HuH-7.5 (cell line): ENCODE measurements at places on chromosomes 1 and 21.

GRCh38 chr1:236301080-236301957, 19.6 kb upstream of the ERO1B start:
- no peak for DNase-seq

GRCh38 chr1:209580577-209580976, 2.9 kb upstream of the CAMK1G start:
- DNase-seq = no peak

- DNase-seq = no peak
Measured at GRCh38 chr1:167643441-167643840, 13.4 kb downstream of the RCSD1 start.

DNA sequence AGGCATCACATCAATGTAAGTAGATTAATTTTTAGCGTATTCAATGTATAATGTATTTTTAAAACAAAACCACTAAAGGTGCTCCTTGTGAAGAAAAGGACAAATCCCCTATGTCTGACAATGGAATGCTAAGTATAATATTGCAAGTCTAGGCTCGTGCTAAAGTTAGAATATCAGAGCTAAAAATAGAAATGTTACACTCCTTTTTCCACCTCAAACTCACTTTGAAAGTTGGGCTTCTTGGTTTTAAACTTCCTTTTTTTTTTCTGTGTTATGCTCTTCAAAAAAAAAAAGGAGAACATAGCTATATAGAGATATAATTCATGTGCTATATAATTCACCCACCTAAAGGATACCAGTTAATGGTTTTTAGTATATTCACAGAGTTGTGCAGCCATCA, 3.6 kb upstream of the SERBP1 start:
- no peak for DNase-seq

- DNase-seq = no peak
Measured at GRCh38 chr1:1678581-1679380, 13.8 kb downstream of the SLC35E2B start.

DNA sequence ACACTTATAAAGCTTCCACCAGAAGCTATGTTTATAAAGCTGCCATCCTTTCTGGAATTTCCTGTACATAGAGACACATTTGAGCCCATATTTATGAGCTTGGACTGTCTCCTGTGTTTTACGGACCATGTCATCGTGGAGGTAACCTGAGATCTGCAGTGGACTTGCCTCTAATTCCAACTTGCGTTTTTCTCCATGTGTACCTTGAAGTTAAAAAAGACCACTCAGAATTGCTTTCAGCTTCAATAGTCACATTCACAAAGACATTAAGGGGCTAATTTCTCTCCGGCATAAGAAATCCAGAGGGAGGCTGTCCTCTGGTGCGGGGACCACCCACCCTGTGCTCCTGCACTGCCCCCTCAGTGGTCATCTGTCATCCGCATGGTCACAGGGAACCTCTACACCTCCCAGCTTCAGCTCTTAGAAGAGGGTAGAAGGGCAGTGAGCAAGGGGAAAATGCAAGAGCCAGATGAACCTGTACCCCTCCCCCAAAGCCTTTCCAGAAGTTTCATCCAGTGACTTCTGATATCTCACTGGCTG, 521.4 kb upstream of the CAMK1G start:
- DNase-seq = no peak

GRCh38 chr1:159860456-159860855, 2.0 kb downstream of the VSIG8 start:
- no peak for DNase-seq

DNA sequence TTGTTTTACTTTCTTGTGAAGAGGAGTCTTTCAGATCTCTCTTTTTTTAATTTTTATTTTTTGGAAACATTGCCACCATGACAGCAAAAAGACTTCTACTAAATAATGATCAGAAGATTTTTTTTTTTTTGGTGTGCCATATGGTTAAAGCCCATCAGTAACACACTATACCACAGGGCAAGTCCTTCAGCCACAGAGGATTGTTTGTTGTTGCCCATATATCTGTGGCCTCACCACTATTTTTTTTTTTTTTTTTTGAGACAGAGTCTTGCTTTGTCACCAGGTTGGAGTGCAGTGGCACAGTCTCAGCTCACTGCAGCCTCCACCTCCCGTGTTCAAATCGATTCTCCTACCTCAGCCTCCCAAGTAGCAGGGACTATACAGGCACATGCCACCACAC, 29.2 kb downstream of the UAP1 start:
- no peak for DNase-seq

DNA sequence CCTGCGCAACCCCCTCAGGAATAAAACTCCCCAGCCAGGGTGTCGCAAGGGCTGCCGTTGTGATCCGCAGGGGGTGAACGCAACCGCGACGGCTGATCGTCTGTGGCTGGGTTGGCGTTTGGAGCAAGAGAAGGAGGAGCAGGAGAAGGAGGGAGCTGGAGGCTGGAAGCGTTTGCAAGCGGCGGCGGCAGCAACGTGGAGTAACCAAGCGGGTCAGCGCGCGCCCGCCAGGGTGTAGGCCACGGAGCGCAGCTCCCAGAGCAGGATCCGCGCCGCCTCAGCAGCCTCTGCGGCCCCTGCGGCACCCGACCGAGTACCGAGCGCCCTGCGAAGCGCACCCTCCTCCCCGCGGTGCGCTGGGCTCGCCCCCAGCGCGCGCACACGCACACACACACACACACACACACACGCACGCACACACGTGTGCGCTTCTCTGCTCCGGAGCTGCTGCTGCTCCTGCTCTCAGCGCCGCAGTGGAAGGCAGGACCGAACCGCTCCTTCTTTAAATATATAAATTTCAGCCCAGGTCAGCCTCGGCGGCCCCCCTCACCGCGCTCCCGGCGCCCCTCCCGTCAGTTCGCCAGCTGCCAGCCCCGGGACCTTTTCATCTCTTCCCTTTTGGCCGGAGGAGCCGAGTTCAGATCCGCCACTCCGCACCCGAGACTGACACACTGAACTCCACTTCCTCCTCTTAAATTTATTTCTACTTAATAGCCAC, 696 bp downstream of the TGFB2 start:
- no peak for DNase-seq

GRCh38 chr1:171611306-171611705, 10.7 kb upstream of the MYOCOS start:
- no peak for DNase-seq

DNA sequence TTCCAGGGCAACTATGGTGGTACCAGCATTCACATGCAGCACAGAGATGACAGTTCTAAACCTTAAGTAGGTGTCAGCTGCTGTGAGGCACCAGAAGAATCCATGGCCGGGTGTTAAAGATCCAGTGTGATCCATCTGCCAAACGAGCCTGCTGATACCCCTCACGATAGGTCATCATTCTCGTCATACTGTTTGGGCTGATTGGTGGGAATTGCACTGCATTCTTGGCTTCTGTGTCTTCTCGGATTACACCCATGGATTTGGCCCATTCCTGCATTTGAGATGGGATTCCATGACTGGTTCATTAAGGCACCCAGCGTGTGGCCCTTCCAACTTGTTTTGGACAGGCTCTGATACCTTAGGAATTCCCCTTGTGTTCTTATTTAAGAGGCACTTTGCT, 55.2 kb downstream of the ST6GALNAC3 start:
- DNase-seq = no peak

DNA sequence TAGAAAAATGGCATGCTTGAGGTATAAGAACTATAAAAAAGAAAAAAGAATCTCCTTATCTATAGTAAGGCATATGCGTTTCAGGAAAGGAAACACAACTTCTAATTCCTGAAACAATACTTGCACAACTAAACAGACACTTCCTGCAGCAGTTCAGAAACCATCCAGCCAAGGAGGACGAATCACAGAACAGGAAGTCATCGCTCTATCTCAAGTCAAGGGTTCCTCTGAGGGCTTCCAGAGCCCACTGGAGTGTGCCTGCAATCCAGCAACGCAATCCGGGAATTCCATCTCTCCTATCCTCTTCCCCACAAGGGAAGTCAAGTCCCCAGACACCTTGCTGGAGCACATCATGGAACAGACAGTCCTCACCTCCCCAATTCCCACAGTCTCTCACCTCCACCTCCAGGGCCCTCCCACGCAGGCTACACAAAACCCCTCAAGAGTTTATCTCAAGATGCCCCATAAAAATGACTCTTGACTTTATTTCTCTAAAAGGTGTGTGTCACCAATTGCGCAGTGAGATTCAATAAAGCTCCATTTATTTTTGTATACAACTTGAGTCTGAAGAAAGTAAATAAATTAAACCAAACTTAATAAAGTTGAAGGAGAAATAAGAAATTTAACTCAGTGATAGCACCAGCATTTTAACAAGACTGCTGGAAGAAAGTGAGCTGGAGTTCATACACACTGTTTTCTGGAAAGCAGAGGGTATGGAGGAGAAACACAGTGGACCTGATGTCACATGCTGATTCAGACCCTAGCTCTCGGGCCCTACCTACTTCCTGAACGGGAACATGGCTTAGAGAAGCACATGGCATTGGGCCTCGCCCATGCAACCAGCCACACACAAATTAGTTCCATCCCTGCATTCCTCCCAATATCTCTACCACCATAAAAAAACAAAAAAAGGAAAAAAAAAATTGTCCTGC, 39.9 kb downstream of the SIPA1L2 start:
- DNase-seq = no peak

GRCh38 chr1:43009274-43009673, 50.6 kb upstream of the SLC2A1 start:
- no peak for DNase-seq

GRCh38 chr1:241499910-241500309, 19.6 kb downstream of the FH start:
- DNase-seq = no peak

GRCh38 chr1:153384958-153385580, 5.8 kb downstream of the S100A8 start:
- no peak for DNase-seq

DNA sequence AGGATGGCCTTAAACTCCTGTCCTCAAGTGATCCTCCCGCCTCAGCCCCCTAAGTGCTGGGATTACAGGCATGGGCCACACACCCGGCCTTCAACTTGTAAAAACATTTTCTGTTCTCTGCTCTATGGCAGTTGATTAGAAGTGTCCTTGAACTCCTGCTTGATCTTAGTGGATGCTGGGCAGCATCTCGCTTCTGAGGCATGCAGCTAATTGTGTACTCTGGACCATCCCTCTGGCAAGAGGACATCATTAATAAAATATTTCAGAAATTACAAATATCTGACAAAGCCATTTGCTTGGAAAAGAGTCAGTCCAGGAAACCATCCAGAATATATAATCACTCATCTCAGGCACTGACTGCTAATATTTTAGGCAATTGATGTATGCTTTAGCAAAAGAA, 8.1 kb downstream of the NGF start:
- DNase-seq = no peak

DNA sequence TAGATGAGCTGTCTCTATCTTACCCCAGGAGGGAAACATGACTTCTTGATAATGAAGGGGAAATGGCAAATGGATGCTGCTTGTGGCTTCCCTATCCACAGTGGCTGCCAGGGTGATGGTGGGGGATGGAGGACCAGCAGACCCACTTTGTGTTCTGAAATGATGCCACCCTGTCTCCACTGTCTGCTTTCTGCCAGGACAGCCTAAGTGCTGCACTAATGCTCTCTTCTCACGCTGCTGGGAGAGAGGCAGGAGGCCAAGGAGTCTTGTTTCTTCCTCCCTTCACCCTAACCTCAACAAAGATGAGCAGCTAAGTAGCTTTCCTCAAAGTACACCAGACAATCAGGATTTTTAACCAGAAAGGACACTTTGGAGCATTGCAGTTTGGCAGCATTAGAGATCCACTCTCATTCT, 36.6 kb downstream of the XCL1 start:
- DNase-seq = no peak

DNA sequence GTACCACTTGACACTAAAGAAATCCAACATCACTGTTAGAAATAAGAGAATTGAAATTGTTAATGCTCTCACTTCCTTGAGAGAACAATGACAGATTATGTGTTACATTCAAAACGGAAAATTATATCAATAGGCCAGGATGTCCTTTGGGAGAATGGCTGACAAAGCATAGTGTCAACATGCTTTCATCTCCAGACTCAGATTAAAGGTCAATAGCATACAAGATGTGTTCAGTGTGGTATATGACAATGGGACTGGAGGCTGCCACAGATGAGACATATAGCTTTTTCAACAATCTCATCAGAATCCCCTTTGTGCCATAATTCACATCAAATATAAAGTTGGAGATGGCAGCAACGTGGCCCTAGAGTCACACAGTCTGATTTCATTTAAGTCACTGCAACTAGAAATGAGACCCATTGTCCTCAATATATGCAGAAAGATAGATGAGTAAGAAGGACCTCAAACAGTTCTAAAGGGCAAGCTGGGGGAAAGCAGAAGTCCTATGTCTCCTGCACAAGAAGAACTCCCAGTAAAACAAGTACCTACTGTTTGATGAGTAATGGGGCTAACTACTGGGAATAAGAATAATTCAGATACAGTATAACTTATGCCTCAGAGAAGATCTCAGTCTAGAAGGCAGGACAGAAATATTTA, 327.9 kb downstream of the TTLL7 start:
- no peak for DNase-seq

- DNase-seq = peak; percentile 71
Measured at GRCh38 chr1:161071886-161072371, 2.2 kb upstream of the ARHGAP30 start.

- no peak for DNase-seq
Measured at GRCh38 chr1:86138746-86139145, 17.8 kb downstream of the COL24A1 start.

DNA sequence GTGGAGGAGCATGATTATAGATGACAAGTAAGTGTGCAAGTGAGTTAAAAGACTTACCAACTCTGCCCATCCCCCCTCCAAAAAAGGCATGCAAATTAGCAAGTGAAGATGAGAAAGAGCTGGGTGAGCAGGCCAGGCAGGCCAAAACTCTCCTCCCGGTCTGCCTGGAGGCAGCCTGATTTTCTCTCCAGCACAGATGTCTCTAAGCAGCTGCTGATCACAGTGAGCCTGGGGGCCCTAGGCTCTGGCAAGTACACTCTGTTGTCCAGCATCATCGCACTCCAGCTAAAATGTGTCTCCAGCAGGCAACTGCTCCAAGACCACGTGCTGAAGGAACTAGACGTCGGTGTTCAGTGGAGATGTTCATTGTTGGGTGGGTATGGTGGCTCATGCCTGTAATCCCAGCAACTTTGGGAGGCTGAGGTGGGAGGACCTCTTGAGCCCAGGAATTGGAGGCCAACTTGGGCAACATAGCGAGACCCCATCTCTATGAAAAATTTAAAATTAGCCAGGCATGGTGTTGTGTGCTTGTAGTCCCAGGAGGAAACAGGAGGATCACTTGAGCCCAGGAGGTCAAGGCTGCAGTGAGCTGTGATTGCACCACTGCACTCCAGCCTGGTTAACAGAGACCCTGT, 56.7 kb upstream of the PUM1 start:
- no peak for DNase-seq

GRCh38 chr1:52057876-52058415, 1.9 kb downstream of the BTF3L4 start:
- no peak for DNase-seq

- no peak for DNase-seq
Measured at GRCh38 chr1:198443365-198444233, 96.9 kb downstream of the ATP6V1G3 start.

GRCh38 chr1:94552071-94552586, 10.6 kb upstream of the F3 start:
- no peak for DNase-seq

- DNase-seq = no peak
Measured at GRCh38 chr1:10626791-10627410, 152.2 kb downstream of the PEX14 start.
